ENCODE measurements at places on chromosomes 1 and 21.

- no peak for DNase-seq
Measured at GRCh38 chr1:18855573-18855972, 3.9 kb downstream of the TAS1R2 start.

- no peak for DNase-seq
Measured at GRCh38 chr1:232917053-232917452, 33.4 kb upstream of the NTPCR start.

GRCh38 chr1:89844241-89844807 is 23.5 kb downstream of the LRRC8D start:
- no peak for DNase-seq

GRCh38 chr1:207103892-207104373 is at the start of gene C4BPA:
Gene C4BPA, plus strand, starts transcription at chr1:207104233. Its CDS starts 8,793 bp downstream, at chr1:207113026.
- DNase-seq = no peak

DNA sequence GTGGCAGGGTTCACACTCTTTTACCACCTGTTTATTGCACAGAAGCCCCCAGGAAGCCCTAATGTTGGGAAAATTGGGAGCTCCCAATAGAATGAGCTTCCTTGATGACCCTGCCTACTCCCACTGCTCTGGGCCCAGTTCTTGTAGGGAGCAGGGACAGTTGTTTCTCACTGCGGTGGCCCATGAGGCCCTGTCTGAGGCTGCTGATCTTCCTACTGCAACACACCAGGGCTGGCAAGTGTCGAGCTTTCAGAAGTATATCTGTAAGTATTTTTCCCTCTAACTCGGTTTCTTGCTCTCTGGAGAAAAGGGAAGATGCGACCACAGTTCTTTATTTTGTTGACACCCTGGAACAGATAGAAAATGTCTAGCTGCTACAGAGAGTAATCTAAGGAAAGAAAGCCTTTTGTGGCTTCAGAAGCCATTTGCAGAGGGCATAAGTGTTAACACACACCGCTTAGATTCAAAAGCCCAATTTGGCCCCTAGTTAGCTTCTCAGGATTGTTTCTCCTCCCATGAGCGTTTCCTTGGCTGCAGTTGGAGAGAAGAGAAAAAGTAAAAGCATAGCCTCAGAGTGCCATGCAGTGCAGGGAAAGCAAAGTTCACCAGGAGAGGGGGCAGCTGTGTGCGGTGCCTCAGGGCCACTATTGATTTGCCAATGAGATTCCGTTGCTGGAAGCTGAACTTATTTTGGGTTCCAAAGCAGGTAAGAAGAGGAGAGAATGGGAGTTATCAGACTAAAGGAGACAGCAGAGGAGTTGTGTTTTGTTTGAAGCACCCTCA is 102.6 kb downstream of the SELENOF start:
- no peak for DNase-seq

DNA sequence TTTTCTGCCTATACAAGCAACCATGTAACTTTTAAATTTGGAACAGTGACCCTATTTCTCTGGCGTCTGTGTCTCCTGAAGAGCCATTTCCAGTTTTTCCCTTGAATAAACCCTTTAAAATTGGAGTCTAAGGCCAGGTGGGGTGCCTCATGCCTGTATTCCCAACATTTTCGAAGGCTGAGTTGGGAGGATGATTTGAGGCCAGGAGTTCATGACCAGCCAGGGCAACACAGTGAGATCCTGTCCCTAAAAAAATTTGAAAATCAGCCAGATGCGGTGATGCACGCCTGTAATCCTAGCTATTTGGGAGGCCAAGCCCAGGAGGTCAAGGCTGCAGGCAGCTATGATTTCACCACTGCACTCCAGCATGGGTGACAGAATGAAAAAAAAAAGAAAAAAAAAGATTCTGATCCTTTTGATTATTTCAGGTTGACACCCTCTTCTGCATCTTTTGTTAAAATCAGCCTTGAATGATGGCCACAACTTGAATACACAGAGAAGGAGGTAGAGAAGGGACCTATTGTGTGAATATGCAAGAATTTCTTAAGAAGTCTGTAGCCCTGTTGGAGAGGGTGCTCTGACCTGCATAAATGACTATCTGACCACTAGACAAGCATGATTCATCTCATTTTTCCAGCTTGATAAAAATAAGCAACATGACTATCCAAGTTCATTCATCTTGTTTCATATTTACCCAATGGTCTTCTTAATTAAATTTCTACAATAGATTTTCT is 40.2 kb upstream of the PARP1 start:
- no peak for DNase-seq

DNA sequence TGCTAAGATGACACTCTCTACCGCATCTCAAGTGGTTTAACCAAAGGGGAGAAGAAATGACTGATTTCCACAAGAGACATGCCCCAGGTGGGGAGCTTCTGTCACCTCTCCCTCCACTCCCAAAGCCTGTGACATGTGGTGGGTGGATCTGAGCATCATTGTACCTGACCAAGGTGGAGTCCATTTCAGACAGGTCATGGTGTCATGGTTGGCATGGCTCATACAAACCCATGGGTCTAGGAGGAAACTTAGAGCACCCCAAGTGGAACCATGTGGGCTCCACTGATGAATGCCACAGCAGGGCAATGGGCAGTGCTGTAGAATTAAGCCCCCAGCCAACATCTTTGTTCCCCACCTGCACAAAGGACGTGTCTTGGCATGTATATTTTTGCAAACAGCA is 131.5 kb upstream of the EDN2 start:
- DNase-seq = no peak

DNA sequence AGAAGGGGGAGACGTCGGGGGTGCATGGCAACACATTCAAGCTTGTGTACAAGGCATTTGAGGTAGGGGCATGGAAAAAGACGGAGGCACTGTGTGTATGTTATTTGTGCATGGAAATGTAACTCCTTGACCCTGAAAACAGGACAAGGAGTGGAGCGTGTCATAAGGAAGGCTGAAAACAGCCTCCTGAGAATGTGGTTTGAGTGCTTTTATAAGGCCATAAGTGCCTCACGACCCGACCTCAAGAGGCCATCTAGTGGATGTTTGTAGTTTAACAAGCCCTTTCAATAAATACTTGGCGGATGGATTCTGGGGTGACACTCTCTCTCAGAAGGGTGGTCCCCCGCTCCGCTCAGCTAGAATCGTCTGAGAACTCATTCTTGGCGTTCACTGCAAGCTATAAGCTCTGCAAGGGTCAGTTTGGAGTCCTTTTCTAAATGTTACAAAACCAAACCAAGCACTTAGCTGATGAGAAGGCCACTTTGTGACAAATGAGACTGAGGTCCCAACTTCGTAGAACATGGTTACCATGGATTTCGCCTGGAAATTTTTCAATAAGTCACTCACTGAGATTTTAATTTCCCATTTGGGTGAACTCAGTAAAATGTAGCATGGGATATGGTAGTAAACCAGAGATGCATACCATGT is 38.8 kb upstream of the CLCA4 start:
- peak; percentile 48 for DNase-seq

Measured in fibroblast of skin of abdomen (primary cell).